Astrocyte (in vitro differentiated cells and primary cell): ENCODE measurements at places on chromosomes 4 and X. TPM values are rescaled to one million over a fixed set of nuclear protein-coding genes. Genes with fewer than 3 reads are reported as not detected.
A peak's percentile ranks its signal among the peaks of the same experiment; 100 is the strongest.

DNA sequence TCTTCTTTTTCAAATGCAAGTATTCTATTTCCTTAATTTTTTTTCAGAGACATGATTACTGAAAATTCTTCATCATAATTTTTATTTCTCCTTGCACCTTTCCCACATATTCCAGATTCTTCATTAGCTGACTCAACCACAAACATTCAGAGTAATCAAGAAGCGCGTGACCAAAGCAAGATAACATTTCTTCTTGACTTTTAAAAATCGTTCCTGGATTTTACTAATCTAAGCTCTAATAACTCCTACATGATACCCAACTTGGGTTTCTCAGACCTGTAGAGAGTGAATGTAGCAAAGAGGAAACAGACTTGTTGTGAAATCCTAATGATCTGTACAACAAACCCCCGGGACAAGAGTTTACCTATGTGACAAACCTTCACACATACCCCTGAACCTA, 615.0 kb downstream of the TMA16 start:
- DNase-seq: peak; percentile 66

MORC4 gene
- 26.0 and 29.1 TPM in 2 replicates for total RNA-seq

FRMPD4 gene
- 0.19 and 0.54 TPM in 2 replicates for total RNA-seq

GPR143 gene
- total RNA-seq: 1.8 and 3.0 TPM in 2 replicates

MEPE gene
- total RNA-seq: not detected in 2 replicates
